Regular cardiac myocyte (primary cell): ENCODE measurements at places on chromosomes 2 and 18. TPM values are rescaled to one million over a fixed set of nuclear protein-coding genes. Genes with fewer than 3 reads are reported as not detected.

The GRHL1 gene
- total RNA-seq = 0.28 and 0.38 TPM in 2 replicates

The FEV gene
- total RNA-seq = not detected in 2 replicates

The PROC gene
- total RNA-seq = under 0.01 TPM in 1 of 2 replicates, not detected in the other

The ANKRD30BL gene
- not detected in 2 replicates for total RNA-seq

The NCKAP5 gene
- 5.0 and 9.9 TPM in 2 replicates for total RNA-seq

The TSPYL6 gene
- total RNA-seq = not detected in 2 replicates

The ROCK2 gene
- 38.1 and 47.4 TPM in 2 replicates for total RNA-seq

The DAW1 gene
- total RNA-seq = 24.2 and 31.6 TPM in 2 replicates

The FSIP2 gene
- total RNA-seq = under 0.01 and 0.19 TPM in 2 replicates

The SPR gene
- 30.5 and 40.0 TPM in 2 replicates for total RNA-seq

The CDCA7 gene
- 0.85 and 14.4 TPM in 2 replicates for total RNA-seq

The ARHGAP28 gene
- 0.77 and 5.4 TPM in 2 replicates for total RNA-seq

The FRZB gene
- under 0.01 and 0.19 TPM in 2 replicates for total RNA-seq

The TMEM17 gene
- 1.5 and 1.7 TPM in 2 replicates for total RNA-seq

The KIAA2012 gene
- total RNA-seq = under 0.01 TPM in 2 replicates

The RUFY4 gene
- not detected in 2 replicates for total RNA-seq

The ZNF892 gene
- 4.0 and 4.8 TPM in 2 replicates for total RNA-seq

The CAPN14 gene
- total RNA-seq = under 0.01 and 0.28 TPM in 2 replicates

The MRO gene
- under 0.01 TPM in 2 replicates for total RNA-seq

The SERPINB13 gene
- total RNA-seq = not detected in 2 replicates

The NLRC4 gene
- total RNA-seq = not detected in 2 replicates

The DRC1 gene
- under 0.01 TPM in 1 of 2 replicates, not detected in the other for total RNA-seq

The IL1B gene
- total RNA-seq = 150 and 229 TPM in 2 replicates

The FAP gene
- total RNA-seq = 41.2 and 274 TPM in 2 replicates

The VWA3B gene
- total RNA-seq = not detected in 2 replicates

The SYT4 gene
- total RNA-seq = not detected in 2 replicates

The FBXO41 gene
- 0.38 and 1.1 TPM in 2 replicates for total RNA-seq

The PSD4 gene
- 0.19 and 1.4 TPM in 2 replicates for total RNA-seq

The ZEB2 gene
- total RNA-seq = 45.4 and 57.2 TPM in 2 replicates

The CFC1 gene
- total RNA-seq = not detected in 2 replicates

The TBR1 gene
- under 0.01 TPM in 1 of 2 replicates, not detected in the other for total RNA-seq

The LYPD6B gene
- total RNA-seq = 0.56 and 2.7 TPM in 2 replicates

The ARL5A gene
- total RNA-seq = 67.9 and 82.6 TPM in 2 replicates
